Ascending aorta (tissue), 2 donors: ENCODE measurements at places on chromosomes 3 and 15. TPM values are rescaled to one million over a fixed set of nuclear protein-coding genes. Genes with fewer than 3 reads are reported as not detected.

- DNase-seq, result no peak
Measured at GRCh38 chr3:156404217-156404616, 150.7 kb downstream of the SSR3 start.

DNA sequence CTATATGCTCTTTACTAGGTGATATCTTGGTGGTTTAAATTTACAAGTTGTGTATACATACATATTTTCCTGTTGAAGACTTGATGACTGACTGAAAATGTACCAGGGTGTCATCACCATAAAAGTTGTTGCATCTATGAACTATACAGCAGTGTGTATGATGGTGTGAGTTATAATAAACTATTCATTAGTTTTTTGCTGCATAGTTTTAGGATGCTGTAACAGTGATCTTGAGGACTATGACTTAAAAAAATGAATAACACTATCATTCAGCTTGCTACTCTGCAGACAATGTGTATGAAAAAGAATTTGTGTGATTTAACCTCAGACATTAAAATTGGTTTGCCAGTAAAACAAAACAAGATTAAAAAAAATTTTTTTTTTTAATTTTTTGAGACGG is 49.0 kb downstream of the UBE2E2 start:
- no peak for DNase-seq

DNA sequence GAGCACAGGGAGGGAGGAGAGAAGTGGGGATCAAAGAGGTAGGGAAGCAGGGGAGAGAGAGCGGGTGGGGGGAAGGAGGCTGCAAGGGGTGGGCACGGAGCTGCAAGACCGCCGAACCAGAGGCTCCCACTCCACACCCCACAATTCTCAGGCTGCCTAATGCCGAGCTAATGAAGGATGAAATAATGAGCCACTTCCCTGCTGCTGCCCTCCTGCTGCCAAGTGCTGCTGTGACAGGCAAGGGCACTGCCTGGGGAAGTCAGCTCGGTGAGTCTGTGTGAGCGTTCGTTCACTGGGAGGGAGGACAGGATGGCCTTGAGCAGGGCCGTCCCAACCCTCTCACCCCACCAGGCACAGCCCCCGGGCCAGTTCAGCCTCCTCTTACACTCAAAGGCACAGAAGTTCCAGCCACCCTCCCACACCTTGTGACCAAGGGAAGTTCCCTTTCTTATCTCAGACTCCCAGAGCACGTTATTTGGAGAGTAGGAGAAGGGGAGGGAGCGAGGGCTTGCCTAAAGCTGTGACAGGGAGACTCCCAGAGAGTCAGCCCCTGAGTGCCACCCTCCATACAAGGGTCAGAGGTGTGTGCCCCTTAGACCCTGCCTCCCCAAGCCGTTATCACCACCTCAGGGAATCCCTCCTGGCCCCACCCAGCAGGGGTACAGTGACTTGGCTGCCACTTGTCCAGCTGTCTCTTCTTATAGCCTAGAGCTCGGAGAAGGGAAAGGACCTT is 12.4 kb downstream of the GLYCTK start:
- DNase-seq, result no peak

The CLCN2 gene
- 31.2 TPM for total RNA-seq

The WHAMM gene
- total RNA-seq, result 18.8 TPM

DNA sequence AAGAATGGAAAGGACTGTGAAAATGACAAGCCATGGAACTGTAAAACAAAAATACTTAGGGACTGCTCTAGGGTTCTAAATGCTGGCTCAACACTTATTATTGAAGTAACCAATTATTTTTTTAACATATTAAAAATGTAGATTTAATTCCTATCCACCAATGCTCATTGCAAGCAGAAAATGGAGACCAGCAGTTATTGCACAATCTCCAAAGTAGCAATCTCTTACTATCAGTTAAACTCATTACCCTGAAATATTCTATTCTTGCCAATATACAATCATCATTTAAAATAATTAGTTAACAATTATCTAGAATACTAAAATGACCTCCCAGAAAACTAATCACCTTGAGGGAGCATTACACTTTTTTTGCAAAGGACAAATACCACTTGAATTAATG is 499.8 kb downstream of the NAALADL2 start:
- DNase-seq, result no peak
